Right hindlimb (tissue), 1 donor: ENCODE measurements at places on chromosomes 2 and 18.

- DNase-seq = no peak
Measured at GRCh38 chr2:197207598-197207997, 103.0 kb downstream of the ANKRD44 start.

DNA sequence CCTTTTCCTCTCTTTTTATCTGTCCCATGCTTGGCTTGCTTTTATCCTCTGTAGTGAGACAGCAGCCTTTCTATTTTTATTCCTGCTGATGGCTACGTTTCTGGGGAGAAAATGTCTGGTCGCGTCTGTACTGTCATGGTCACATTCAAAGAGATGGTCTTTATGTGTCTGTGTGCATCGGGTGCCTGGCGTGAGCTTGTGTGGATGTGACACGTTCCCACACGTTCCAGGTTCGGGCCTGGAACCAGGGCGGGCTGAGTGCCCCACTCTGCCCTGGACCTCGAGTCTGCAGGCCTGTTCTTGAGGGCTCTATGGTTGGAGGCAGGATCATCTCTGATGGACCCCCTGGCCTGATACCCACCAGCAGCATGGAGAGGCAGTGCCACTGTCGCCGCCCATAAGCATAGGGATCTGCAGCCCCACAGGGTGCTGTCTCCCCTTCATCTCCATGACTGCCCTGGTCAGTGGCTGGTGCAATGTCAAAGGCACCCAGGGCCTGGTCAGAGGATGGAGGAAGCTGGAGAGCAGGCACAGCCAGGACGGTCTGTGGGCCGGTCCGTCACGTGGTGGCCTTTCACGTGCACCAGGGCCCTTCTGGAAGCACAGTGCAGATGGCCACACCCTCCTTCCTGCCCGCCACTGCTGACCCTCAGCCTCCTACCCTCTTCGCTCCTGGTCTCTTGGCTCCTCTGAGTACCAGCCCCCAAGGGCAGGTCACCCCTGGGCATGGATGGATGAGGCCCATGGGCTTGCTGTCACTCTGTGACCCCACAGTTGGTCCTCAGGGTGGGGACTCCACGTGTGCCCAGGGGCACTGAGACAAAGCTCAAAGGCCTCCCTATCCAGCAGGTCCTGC lies 149.2 kb upstream of the TWIST2 start:
- no peak for DNase-seq

DNA sequence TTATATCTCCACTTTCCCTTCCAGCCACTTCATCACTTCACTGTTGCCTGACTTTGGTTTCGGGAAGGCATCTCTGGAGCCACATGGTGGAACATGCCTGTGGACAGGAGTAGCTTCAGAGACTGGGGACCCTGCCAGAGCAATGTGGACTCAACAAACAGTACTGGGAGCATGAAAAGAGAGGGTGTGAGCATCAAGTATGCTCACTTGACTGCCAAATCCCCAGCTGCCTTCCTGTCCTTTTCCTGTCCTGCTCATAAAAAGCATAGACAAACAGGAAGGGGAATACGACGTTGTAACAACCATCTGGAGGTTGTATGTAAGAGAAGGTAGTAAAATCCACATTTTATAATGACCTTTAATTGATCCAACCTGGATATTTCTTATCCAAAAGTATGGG lies 61.3 kb upstream of the CSRNP3 start:
- peak; percentile 61 for DNase-seq

DNA sequence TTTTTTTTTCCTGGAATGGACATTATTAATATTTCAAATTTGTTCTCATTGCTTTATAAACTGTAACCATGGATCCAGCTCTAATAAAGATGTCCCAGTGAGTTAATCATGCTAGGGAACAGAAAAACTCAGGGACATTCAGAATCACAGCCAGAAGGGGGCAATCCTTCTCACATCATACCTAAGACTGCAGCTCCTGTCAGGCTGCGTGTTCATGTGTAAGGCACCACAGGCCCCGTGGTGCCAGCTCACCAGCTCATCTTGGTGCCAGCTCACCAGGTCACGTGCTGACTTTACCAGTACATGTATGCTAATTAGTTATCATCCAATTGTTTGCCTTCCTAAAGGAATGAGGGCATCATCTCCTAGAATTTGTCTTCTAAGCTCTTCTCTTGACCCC lies 84.7 kb upstream of the NEDD4L start:
- no peak for DNase-seq

DNA sequence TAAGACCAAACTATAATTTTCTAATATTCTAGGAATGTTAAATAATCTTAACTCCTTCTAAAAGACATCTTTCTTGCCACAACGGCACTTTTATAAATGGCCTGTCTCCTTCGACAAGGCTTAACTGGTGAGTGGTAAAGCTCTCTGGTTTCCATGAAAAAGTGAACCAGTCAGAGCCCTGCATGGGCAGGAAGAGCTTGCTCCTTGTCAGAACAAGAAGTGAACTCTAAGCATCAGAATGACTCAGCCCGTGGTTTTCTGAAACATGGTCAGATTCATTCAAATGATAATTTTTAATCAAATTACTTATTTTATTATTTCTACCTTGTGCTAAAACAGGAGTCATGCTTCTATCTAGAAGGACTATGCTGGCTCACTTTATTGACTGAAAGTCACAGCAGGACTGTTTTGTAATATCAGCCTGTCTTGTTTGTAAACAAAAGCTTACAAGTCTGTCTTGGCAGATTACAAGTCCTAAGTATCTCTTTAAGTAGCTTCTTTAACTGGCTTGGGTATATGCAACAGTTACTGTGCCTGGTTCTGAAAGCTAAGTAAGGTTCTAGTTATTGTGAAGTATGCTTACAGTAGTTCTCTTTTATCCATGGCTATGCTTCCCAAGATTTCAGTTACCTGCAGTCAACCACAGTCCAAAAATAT lies 245.4 kb downstream of the NAPG start:
- no peak for DNase-seq
